ENCODE measurements at places on chromosomes 7 and 10.

DNA sequence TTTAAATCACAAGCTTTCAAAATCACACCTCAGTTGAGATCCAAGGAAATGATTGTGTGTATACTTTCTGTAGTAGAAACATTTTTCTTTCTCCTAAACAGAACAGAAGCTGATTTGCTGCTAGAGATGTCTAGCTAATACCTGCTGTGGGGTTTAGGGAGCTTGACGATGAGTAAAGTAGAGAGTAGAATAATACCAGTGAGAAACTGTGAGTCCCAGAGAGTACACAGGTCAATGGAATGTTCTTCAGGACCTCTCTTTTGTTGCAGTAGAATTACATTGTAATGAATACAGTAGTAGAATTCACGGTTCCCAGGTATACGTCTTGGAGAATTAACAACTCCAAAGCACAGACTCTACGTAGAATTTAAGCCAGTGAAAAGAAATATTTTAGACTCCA is 18.0 kb downstream of the TRUB1 start:
- DNase-seq, result no peak

DNA sequence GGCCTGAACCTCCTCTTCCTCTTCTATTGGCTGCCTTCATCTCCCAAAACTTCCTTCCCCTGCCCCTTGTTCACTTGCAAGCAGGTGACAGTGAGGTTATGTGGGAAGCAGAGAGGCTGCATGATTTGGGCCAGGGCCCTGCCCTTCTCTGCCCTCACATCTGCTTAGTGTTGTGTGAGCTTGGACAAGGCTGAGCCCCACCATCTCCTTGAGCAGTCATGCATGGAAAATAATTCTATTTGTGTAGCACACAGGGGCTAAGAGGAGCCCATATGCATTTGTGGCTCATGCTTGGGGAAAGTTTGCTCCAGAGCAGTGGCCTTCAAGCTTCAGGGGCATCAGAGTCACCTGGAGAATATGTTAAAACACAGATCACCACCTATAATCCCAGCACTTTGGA is 26.8 kb upstream of the AQP1 start:
- no peak for DNase-seq

DNA sequence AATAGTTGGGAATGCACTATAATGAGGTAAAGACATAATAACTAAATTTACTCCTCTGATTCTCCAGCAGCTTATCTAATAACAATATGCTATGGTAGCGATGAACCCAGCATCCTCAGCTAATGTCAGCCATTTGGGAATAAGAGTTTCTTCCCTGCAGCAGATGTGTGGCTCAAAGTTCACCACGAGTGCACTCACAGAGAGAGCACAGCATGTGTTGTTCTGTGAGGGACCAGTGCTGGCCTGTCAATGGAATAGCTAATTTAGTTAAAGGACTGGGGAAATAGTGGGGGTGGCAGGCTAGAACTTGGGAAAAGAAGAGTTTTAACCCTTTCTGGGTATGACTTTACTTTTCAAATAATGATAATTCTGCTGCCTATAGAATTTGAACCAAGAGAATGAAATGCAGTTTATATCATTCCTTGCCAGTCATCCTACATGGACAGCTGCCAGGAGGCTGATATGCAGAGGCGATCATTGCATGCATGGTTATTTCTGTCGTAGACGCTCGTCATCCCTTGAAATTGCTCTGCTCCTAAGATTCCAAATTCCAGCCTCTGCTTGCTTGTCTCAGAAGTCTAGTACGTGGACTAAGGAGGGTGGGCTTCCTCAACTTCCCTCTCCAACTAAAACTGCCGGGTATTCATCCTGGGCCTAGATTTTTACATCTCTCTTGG is 355.6 kb downstream of the RNLS start:
- no peak for DNase-seq

- DNase-seq, result no peak
Observed at GRCh38 chr10:67487199-67487598, 208.8 kb downstream of the CTNNA3 start.

DNA sequence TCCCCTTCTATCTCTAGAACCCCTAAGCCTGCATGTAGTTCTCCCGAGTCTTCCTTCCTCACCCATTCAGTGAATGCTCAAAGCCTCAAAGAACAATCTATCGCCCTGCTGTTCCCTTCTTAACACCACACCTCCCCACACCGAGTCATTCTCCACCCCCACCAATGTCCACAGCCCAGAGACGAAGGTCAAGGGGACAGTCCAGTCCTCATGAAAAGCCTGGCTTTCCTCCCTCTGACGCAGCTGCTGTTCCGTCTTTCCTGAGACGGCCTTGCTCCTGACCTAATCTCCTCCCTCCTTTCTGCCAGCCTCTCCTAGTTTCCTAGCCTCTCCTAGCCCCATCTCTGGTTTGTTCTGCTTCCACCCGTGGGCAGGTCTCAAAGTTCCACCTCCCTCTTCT is 9.2 kb downstream of the MOSPD3 start:
- no peak for DNase-seq

DNA sequence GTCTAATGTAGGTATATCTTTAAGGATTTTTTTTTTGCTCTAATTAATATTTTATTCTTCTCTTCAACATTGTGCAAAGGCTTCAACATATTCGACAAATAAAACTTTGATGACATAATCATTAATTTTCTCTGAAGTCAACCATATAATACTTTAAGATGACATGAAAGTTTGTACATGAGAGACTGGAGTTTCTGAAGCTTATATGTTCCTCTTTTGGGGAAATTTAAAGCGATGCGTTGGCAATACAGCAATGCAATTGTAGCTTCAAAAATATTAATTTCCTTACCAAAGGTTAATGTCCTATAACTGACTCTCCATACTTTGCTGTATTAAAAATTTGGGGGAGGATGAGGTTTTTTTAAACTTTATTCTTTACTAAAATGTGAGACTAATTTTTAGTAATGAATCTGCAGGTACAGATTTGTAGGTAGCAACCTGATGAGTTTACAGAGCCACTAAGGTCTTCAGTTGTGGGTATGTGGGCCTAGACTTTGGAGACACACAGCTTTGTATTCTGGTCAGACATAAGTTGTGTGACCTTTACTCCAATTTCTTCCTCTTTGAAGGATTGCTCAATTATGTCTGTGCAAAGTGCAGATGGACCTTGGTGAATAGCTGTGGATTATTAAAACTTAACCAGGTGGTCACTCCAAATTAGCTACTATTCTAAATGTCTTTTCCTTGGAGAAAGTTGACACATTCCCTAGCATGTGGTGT is 18.0 kb upstream of the LIPA start:
- DNase-seq, result no peak

DNA sequence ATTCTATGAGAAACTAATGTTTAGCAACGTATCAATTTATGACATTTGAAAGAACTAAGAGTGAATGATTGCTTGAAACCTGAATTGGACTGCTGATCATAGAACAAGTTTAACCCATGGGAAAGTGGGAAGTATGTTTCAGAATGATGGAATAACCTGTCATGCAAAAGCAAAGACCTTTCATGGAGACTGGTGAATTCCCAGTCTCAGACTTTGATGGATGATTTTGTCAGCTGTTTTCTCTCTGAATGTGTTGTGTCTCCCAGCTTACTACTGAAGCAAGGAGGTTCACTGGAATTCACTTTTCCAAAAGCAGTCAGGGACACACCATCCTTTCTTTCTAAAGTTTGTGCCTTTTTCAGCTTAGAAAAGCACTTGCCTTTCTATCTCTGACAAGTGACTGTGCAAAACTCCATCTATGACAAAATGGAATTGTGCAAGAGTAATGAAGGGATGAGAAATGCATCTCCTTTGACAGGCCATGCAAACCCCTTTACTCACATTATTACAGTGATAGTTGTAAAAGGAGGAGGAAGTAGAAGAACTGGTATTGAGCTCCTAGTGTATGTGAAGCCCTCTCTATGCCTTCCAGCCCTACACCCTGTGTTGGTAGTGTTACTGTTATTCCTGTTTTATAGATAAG is 176.1 kb downstream of the PRKG1 start:
- DNase-seq, result peak; percentile 17

- DNase-seq, result no peak
Observed at GRCh38 chr10:1050554-1050953, 1.6 kb upstream of the IDI1 start.

DNA sequence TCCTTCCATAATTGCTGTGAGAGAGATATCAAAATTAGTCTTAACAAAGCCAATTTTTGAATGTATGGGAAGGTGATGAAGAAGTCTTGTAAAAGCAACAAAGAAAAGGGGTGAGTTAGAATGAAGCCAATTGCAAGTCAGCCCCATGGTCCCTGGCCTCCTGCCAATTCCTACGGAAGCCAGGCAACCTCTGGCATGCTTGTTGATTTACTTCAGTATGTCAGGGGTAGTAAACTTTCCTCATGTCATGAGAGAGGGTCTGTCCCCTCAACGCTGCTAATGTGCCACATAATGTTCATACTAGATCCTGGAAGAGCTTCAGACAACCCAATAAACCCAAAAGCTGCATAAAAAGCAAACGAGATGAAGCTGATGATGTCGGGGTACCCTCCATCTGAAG is 159.1 kb upstream of the YAE1 start:
- no peak for DNase-seq

- no peak for DNase-seq
Observed at GRCh38 chr7:95716357-95717122, 55.8 kb upstream of the DYNC1I1 start.

- no peak for DNase-seq
Observed at GRCh38 chr10:6619660-6620059, 39.6 kb upstream of the PRKCQ start.

- no peak for DNase-seq
Observed at GRCh38 chr7:28088032-28088431, 92.6 kb downstream of the JAZF1 start.

DNA sequence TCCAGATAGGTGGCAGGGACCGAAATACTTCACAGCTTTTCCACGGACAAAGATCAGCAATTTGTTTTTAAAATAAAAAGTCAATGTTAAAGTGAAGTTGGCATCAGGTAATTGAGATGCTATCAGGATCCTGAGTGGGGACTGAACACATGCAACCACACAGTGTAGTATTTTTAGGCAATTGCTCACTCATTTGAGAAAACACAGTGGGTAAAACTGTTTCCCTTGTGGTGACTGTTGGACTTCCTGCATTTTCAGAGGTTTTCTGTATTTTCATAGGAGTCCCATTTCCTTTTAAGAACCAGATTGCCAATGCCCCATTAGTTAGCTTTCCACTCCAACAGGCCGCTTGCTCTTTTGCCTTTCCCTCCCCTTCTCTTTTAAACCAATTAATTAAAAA is 159.5 kb upstream of the ZNF32 start:
- no peak for DNase-seq

Measured in NCI-H226 (cell line).